Stimulated activated CD4-positive, alpha-beta T cell treated with anti-CD3 and anti-CD28 coated beads, Interleukin-2, amount 100 ng/mL, for 48 hours (primary cell): ENCODE measurements at places on chromosomes 1 and 21.

GRCh38 chr1:12514590-12514989 lies 103.4 kb downstream of the DHRS3 start:
- no peak for DNase-seq

- no peak for DNase-seq
Observed at GRCh38 chr1:150015651-150016131, 5.2 kb upstream of the OTUD7B start.

GRCh38 chr1:177981200-177981599 lies 11.3 kb upstream of the SEC16B start:
- DNase-seq: no peak

DNA sequence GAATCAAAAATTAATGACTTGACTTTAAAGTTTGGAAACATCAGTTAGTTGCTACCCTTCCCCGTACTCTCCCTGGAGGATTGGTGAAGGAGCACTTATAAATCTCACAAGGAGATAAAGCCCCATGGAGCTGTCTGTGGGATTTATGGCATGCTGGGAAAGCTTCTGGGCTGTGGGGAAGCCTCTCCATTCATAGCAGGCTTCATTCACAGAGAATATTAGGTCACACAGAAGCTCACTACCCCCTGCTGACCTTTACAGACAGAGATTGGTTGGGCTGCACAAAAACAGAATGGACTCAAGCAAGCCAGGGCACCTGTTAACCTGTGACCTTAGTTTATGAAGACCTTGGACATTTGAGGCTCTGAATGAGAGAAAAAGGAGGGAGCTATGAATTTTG lies 32.1 kb downstream of the RGL1 start:
- DNase-seq: no peak

GRCh38 chr1:225442123-225442505 lies 14.3 kb upstream of the LBR start:
- DNase-seq: no peak

GRCh38 chr1:89800022-89800655 lies 20.7 kb upstream of the LRRC8D start:
- DNase-seq: no peak

GRCh38 chr21:29390778-29391177 lies 92.1 kb downstream of the BACH1 start:
- no peak for DNase-seq

DNA sequence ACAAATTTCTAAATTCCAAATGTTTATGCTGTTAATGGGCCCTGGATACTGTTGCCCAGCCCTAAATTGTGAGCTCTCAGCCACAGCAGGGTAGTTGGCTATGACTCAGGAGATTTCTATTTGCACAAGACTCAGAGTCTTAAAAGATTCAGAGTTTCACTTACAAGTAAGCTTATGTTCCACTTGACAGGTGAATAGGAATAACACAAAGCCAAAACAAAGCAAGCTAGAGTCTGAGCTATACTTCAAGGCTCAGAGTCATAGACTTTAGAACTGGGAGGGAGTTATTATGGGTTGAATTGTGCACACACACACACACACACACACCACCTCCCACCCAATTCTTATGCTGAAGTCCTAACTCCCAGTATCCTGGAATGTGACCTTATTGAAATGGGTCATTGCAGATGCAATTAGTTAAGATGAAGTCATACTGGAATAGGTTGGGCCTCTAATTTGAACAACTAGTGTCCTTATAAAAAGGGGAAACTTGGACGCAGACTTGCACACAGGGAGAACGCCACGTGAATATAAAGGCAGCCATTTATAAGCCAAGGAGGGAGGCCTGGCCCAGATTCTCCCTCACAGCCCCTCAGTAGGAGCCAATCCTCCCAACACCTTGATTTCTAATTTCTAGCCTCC lies 30.2 kb downstream of the PRDX6 start:
- DNase-seq: no peak
